ENCODE measurements at places on chromosomes 2 and 18.

DNA sequence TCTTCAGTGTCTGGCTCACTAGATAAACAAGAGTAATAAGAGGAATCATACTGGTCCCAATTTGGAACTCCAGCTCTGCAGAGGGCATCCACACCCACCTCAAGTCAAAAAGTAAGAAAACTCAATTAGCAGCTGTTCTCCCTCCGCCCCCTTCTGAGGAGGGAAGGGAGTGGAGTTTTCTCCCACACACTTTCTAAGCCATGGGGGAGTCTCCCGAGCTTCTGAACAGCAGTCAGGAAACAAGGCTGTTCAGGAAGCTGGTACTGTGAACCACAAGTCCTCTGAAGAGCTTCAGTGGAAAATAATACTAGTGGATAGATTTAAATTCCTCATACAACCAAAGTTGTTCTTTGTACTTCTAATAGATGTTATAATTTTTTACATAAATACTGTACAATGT, 32.9 kb upstream of the SPTBN1 start:
- no peak for DNase-seq

DNA sequence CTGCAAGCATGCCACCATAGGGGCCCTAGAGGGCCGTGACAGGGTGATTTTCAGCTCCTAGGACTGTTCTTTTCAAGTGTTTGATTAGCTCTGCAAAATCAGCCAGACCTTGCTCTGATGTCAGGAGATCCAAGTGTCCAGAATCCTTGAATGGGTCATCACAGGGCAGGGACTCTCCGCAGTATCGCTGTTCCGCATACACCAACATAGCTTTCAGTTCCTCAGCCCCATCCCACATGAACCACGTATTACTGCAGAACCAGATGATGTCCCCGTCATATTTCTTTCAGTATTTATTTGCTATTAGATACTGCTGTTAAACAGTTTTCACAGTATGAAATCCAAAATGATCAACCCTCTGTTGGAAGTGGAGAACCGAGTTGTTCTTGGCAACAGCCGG, 46.6 kb upstream of the RFX8 start:
- no peak for DNase-seq

- DNase-seq, result peak; percentile 100
Observed at GRCh38 chr2:69914164-69914949, 552 bp upstream of the MXD1 start.

GRCh38 chr18:54479365-54479764, 111.7 kb upstream of the DYNAP start:
- DNase-seq, result no peak

DNA sequence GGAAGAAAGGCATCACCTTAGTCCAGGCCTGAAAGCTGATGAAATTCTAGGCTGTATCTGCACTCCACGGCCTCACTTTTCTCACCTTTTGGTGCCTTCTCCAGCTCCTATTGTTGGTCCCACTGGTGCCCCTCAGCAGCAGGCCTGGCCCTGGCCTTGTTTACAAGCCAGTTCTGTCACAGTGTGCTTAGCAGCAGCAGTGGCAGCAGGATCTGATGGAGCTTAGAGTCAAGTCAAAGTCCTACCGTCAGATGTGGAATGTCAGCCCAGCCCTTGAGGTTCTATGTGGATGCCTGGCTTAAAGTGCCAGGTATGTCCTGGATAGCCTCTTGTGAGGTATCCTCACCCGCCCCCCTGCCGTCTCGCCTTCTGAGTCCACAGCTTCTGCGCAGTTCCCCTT, 281.3 kb downstream of the SUCLG1 start:
- no peak for DNase-seq

DNA sequence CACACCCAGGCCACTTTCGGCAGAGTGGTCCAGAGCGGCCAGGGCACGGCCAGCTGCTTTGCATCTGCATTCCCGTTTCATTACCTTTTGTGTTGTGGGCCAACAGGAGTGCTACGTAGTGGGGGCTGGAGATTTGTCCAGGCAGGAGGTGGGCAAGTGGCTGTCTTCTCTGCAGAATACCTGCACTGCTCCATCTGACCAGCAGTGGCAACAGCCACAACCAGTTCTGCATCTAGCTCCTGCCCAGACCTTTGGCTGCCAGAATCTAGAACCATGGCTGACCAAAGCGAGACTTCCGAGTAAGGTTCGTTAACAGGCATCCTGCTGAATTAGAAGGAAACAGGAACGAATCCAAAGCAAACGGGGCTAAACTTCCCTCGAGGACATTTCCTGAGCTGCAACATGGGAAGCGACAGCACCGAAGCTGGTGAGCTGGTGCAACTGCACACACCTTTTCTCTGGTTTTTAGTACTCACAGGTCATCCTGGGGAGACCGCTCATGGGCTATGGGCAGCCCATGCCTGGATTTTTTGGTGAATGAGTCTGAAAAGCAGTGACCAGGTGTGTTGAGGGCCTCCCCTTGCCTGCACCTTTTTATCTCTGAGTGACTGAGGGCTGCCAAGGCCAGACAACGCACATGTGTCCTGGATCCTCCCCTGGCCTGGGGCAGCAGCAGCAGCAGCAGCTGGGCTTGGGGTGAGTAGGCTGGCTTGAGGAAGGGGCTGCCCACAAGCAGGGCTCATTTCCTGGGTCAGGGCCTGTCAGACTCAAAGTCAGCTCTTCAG, 10.5 kb downstream of the GDF7 start:
- DNase-seq, result no peak
